ENCODE measurements at places on chromosomes 5 and 9. TPM values are rescaled to one million over a fixed set of nuclear protein-coding genes. Genes with fewer than 3 reads are reported as not detected.
A peak's percentile ranks its signal among the peaks of the same experiment; 100 is the strongest.

DNA sequence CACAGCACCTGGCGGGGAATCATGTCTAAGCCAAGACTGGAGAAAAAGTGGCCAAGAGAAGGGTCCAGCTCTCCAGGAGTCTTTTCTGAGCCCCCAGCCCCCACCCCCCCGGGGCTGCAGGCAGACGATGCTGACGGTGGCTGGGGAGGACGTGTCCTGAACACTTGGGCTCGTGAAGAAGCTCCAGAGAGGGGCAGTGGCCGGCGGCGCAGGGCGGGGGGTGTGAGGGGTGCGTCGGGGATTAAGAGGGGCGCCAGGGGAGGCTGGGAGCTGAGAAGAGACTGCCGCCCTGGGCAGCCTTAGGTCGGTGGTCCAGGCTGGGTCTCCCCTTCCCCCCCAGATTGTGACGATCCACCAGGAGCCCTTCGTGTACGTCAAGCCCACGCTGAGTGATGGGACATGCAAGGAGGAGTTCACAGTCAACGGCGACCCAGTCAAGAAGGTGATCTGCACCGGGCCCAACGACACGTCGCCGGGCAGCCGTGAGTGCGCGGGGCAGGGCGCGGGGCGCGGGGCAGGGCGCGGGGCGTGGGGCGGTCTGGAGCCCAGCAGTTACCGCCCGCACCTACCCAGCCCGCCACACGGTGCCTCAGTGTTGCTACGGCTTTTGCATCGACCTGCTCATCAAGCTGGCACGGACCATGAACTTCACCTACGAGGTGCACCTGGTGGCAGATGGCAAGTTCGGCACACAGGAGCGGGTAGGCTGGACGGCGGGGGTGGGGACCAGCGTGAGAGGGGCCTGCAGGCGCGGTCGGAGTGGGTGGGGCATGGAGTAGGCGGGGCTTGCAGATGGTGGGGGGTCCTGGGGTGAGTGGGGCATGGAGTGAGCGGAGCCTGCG lies 8.9 kb downstream of the LRRC26 start:
- no peak overlapping the region for H3K27ac ChIP-seq
- peaks cover 86% of the 10 kb centered on the region for H3K27me3 ChIP-seq
- DNase-seq: no peak
- H3K4me3 ChIP-seq: no peak overlapping the region

- H3K27ac ChIP-seq: no peak overlapping the region
- H3K4me1 ChIP-seq: peaks cover 28% of the 10 kb centered on the region
- H3K4me3 ChIP-seq: no peak overlapping the region
- no peaks in the 10 kb centered on the region for H3K36me3 ChIP-seq
- no peak for DNase-seq
These were observed 68.6 kb downstream of the MAPKAP1 start for GRCh38 chr9:125638239-125639045.

GRCh38 chr9:73667749-73668148 lies 516.1 kb downstream of the ANXA1 start:
- no peaks in the 10 kb centered on the region for H3K36me3 ChIP-seq
- no peak overlapping the region for H3K27ac ChIP-seq
- H3K4me1 ChIP-seq: no peaks in the 10 kb centered on the region
- H3K4me3 ChIP-seq: no peak overlapping the region
- DNase-seq: no peak
- H3K27me3 ChIP-seq: no peaks in the 10 kb centered on the region

- no peaks in the 10 kb centered on the region for H3K36me3 ChIP-seq
- no peaks in the 10 kb centered on the region for H3K4me1 ChIP-seq
- no peaks in the 10 kb centered on the region for H3K27me3 ChIP-seq
- no peak overlapping the region for H3K27ac ChIP-seq
- DNase-seq: no peak
These were observed 51.9 kb upstream of the SNAPC3 start for GRCh38 chr9:15370466-15371447.

GRCh38 chr9:131227112-131227958 lies 49.0 kb downstream of the FAM78A start:
- DNase-seq: peak; percentile 73
- no peaks in the 10 kb centered on the region for H3K27me3 ChIP-seq
- no peak overlapping the region for H3K27ac ChIP-seq
- peaks cover 13% of the 10 kb centered on the region for H3K4me1 ChIP-seq

GRCh38 chr9:104774831-104775573 lies 11.1 kb downstream of the NIPSNAP3B start:
- DNase-seq: peak; percentile 55
- no peak overlapping the region for H3K4me3 ChIP-seq
- H3K27me3 ChIP-seq: no peaks in the 10 kb centered on the region

DNA sequence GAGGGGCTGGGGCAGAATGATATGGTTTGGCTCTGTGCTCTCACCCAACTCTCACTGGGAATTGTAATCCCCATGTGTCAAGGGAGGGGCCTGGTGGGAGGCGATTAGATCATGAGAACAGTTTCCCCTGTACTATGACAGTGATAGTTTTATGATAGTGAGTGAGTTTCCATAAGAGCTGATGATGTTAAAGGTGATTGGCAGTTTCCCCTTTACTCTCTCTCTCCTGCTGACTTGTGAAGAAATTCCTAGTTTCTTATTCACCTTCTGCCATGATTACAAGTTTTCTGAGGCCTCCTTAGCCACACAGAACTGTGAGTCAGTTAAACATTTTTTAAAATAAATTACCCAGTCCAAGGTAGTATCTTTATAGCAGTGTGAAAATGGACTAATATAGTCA lies 120.4 kb upstream of the CDH9 start:
- H3K27ac ChIP-seq: no peak overlapping the region
- no peak for DNase-seq
- no peaks in the 10 kb centered on the region for H3K36me3 ChIP-seq
- no peak overlapping the region for H3K4me3 ChIP-seq
- no peaks in the 10 kb centered on the region for H3K27me3 ChIP-seq

DNA sequence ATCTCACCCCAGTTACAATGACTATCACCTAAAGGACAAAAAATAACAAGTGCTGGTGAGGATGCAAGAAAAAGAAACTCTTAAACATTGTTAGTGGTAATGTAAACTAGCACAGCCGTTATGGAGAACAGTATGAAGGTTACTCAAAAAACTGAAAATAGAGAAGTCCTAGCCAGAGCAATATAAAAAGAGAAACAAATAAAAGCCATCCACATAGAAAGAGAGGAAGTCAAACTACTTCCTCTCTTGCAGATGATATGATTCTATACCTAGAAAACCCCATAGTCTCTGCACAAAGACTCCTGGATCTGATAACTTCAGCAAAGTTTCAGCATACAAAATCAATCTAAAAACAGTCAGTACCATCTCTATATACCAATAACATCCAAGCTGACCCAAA lies 221.5 kb upstream of the FAM174A start:
- no peaks in the 10 kb centered on the region for H3K36me3 ChIP-seq
- no peaks in the 10 kb centered on the region for H3K4me1 ChIP-seq
- H3K27me3 ChIP-seq: no peaks in the 10 kb centered on the region

Gene PCDHA13
- total RNA-seq: 0.12 TPM

Gene IL5
- total RNA-seq: not detected

Gene ESM1
- total RNA-seq: 0.72 TPM

Gene SERF1A
- total RNA-seq: 4.3 TPM

Gene PRLR
- 149 TPM for total RNA-seq

All from adrenal gland (tissue), 19 donors.